ENCODE measurements at places on chromosomes 2 and 18.

- DNase-seq = peak; percentile 100
These were observed 240.9 kb downstream of the MYCN start for GRCh38 chr2:16181062-16181740.

DNA sequence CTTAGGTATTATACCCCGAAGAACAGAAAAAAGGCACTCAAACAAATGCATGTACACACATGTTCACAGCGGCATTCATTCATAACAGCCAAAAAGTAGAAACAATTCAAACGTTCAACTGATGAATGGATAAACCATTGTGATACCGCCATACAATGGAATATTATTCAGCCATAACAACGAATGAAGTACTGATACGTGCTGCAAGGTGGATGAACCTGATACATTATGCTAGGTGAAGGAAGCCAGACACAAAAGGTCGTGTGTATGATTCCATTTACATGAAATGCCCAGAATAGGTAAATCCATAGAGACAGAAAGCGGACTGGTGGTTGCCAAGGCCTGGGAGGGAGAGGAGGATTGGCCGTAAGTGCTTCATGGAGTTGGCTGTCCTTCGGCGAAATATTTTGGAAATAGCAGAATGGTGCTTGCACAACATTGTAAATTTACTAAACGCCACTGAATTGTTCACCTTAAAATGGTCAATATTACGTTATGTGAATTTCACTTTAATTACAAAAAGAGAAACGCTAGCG is 750 bp upstream of the RMP24 start:
- DNase-seq = no peak

GRCh38 chr18:6878556-6879297 is 149.2 kb downstream of the ARHGAP28 start:
- no peak for DNase-seq

- no peak for DNase-seq
These were observed 25.9 kb upstream of the CTLA4 start for GRCh38 chr2:203841654-203842053.

DNA sequence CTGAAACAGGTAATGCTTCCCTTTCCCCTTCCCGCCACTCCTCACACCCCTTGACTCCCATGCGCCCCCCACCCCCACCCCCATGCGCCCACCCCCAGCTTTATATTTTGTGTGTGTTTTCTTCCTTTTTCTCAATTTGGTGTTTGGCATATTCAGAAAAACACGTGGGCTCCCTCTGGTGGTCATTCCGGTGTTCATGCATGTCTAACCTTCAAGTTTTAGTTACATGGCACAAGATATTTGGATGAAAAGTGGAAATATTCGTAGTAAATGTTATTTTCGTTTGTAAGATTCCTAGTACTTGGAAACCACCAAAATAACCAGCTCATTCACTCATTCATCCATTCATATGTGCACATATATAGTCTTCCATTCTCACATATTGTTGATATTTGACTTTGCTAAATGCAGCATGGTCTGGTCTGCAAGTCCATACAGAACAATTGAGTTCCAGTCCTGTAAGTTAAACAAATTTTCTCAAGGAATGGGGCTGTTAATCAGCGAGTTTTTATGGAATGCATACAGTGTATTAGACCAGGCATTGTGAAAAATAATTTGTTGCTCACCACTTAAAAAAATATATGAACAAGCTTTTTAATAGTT is 143.6 kb upstream of the MAP3K20 start:
- peak; percentile 60 for DNase-seq

DNA sequence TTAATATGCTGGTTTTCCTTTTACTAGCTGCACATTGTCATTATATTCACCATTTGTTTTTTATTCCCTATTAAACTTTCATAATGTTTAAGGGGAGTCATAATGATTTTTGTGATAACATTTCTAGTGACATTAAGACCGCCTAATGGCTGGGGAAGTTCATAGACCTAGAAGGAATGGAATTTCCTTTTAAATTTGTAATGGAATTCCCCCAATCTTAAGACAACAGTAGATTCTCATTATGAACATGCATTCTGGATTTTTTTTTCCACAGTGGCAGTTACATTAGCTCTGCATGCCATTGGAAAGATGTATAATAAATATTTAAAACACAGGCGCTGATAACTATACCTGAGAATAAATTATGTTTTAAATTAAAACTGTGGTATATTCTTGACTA is 8.4 kb downstream of the YPEL5 start:
- DNase-seq = no peak

DNA sequence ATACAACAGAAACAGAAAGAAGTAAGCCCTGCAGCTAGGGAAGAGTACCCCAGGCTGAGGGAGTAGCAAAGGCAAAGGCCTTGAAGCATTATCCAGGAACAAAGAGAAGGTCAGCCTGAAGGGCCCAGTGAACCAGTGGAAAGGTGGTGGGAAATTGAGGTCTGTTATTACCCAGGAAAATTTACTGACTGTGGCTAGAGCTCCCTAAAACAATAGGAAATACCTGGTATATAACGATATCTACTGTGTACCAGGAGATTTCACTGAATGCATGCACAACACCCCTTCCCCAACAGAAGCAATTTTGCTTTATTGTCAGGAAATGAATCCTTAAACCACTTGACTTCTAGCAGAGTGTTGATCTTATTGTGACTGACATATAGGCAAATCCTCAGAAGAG is 365.3 kb downstream of the ERBB4 start:
- DNase-seq = no peak

GRCh38 chr2:6685447-6685846 is 180.3 kb downstream of the CMPK2 start:
- peak; percentile 20 for DNase-seq

DNA sequence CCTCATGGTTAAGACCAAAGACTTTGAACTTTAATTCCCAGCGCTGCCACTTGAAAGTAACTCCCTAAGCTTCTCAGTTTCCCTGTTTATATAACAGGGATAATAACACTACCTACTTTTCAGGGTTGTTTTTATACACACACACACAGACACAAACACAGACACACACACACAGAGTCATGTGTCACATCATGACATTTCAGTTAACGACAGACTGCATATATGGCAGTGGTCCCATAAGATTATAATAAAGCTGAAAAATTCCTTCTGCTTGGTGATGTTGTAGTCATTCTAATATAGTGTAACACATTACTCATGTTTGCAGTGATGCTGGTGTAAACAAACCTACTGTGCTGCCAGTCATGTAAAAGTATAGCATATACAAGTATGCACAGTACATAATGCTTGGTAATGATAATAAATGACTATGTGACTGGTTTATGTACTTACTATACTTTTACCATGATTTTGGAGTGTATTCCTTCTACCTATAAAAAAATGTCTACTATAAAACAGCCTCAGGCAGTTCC is 89.2 kb upstream of the ITGA4 start:
- no peak for DNase-seq

DNA sequence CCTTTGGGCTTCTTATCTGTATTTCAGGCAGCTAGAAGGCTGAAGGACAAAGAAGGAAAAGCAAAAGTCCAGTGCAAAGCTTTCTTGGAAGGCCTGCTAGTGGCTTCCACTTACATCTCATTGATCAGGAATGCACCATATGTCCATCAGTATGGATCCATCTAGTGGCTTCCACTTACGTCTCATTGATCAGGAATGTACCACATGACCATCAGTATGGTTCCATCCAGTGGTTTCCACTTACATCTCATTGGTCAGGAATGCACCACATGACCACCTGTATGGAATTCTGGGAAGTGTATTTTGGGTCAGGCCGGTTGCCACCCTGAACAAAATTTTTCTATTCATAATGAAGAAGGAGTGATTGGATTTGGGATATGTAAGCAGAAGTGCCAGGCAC is 70.6 kb downstream of the LYPD6 start:
- DNase-seq = no peak

DNA sequence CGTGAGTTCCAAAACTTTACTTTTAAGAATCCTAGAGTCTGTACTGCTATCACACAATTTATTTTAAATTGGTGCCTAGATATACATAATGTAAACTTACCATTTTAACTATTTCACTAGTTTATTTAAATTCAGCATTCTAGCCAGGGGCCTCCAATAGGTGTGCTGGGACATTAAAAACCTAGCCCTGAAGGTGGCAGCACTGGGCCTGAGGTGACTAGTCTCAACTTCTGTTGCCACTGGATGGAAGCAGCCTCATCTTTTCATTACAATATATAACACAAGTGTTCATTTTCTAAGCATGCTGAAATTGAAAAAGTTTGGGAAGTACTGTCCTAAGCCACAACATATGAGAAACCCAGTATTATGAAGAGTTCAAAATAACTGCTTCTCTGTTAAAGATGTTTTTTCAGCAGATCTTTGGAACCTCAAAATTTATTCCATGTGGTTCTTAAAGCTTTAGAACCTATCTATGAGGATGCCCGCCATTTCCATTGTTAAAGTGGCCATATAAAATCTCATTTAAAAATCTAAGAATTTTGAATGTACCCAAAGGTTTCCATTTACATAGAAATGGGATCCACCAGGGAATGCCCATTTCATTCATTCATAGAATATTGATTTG is 2.9 kb upstream of the RBBP8 start:
- DNase-seq = peak; percentile 76

DNA sequence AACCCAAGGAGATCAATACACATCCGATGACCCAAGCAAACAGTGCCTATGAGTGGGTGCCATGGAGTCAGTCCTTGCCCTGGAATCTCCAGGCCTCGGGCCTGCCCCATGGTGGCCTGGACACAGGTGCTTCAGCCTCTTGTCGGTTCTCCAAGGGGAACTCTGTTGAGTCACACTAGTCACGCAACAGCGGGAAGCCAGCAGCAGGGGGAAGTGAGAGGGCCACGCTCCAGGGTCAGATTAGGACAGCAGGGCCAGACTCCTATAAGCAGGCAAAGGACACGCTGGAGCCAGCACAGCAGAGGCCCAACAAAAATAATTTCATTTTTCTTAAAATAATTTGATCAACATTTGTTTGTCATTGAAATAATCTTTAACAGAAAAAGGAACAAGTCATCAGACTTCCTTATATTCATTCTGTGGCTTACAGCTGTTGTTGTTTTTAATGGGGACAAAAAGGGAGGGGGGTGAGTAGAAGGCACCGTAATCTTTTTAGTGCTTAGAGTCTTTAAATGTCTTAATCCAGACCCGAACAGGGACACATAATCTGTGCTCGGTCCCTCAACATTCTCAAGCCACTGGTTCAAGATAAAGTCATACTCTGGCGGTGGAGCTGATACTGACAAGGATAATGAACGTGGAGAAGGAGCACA is 16.4 kb upstream of the ARMC9 start:
- peak; percentile 74 for DNase-seq

DNA sequence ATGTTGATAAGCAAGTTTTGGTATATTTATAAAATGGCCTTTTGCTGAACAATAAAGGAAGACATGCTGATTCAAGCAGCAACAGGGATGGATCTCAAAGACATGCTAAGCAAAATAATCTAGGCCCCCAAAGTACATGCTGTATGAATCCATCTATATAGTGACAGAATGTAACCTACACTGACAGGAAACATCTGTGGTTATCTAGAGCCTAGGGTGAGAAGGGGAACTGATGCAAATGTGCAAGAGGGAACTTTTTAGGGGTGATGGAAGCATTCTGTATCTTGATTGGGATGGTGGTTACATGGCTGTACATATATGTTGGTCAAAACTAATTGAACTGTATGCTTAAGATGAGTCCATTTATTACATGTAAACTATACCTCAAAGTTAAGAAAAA is 24.2 kb downstream of the CNRIP1 start:
- DNase-seq = no peak

DNA sequence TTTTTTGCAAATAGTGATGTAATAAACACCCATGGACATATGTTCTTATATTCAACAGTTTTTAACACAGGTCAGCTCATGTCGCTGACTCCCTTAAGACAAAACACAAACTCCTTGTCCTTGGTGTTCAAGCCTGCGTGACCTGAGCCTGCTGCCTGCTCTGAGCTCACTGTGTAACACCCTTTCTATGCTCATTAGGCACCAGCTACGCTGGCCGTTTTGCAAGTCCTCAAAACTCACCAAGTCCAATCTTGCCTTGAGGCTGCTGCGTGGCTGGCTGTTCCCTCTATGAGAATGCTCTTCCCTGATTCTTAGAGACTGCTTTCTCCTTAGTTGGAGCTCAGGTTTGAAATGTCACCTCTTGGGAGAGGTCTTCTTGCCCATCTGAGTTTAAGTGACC is 100.5 kb upstream of the GLI2 start:
- no peak for DNase-seq

- no peak for DNase-seq
These were observed 7.8 kb upstream of the MTLN start for GRCh38 chr2:110220190-110220564.

DNA sequence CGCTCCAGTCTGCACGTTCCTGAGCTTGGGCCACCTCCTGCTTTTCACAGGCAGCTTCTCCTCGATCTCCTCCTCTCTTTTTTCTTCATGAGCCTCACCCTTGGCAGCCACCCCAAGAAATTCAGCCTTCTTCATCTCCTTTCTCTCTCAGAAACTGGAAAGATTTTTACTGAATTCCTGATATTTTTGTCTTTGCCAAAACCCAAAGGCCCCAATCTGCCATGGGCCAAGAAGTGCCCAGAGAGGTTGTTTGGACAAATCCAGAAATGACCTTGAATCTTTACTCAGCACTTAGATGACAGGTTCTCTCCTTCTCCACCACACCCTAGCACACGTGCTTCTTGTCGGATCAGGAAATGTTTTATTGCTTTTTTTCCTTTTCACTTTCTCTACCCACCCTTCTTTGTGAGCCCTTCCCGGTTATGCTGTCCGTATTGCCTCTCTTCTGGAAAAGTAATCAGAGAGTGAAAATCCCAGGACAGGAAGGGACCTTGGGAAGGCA is 134.5 kb upstream of the TNP1 start:
- DNase-seq = no peak

GRCh38 chr2:165575044-165575615 is 105.6 kb downstream of the CSRNP3 start:
- DNase-seq = no peak

DNA sequence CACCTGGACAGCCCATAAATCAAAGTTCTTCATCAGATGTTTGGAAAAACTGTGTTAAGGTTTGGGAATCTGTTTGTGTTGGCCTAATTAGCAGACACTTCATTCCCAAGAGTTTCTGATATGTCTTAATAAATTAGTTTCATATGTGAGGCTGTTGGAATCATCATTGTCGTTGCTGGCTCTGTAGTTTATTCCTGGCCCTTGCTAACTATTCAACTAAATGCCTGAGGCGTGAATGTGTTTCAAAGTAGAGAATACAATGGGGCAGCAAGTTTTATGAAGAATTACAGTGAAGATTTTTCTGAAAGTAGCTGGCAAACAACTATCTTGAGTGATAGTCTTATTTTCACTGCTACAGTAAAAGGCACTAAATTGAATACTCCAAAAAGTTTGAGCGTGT is 141.1 kb downstream of the PARD3B start:
- no peak for DNase-seq
